ENCODE measurements at places on chromosomes 3 and 15.

DNA sequence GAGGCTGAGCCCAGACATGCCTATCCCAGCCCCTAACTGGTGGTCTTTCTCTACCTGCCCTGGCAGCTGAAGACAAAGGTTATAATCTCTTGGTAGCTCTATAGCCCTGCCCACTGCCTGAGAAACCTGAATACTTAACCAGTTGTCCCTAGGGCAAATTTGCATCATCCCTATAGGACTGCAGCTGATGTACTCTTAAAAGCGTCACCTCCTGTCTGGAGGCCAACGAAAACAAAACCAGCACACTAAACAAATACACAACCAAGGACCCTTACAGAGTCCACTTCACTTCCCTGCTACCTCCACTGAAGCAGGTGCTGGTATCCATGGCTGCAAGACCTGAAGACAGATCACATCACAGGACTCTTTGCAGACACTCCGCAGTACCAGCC lies 98.0 kb downstream of the KCNAB1 start:
- no peak for DNase-seq

DNA sequence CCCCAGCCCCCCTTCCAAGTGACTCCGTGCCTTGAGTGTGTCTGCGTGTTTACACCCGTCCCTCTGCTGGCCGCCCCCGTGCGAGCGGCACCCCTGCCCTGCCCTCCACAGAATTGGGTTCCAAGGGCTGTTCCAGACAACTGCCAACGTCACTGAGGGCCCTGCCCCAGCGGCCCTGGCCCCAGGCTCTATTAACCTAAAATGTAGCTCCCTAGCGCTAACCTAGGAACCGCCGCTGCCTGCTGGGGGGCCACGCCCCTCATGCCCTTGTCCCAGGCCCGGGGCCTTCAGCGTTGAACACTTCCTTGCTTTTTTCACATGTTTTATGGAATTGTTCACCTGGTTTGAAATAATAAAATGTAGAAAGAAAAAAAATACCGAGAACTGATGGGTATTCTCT lies 10.0 kb upstream of the SEMA3B start:
- no peak for DNase-seq

DNA sequence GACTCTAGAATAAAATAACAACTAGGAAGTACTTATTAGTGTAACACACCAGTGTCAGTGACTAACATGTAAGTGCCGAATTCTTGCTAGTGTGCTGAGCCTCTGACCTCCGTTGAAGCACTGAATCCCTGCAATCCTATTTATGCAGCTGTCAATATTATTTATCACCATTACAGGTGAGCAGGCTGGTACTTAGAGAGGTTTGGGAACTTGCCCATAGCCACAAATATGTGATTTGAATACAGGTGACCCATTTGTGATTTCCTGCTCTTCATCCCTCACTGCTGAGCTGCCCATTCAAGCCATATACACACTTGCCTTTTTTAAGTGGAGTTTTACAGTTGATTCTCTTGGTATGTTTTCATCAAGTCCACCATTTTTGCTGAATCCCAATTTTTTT lies 12.2 kb downstream of the EIF4E3 start:
- DNase-seq, result no peak

- no peak for DNase-seq
Observed at GRCh38 chr3:135325726-135326235, 530.7 kb downstream of the EPHB1 start.

DNA sequence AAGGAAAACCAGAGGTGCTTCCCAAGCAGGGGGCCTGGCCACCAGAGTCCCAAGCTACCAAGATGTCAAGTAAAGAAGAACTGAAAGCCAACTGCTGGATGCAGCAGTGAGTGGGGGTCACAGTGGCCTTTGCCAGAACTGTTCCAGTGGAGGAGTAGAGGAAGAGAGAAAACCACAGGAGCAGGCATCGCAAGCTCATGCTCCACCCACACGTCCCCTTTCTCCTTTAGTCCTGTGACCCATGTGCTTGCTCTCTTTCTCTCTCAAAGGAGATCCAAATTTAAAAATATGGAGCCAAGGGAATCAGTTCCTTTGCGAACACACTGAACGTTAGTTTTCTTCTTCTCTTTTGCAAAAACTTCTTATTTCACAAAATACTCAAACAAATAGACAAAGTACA lies 12.4 kb upstream of the ABHD2 start:
- DNase-seq, result no peak

DNA sequence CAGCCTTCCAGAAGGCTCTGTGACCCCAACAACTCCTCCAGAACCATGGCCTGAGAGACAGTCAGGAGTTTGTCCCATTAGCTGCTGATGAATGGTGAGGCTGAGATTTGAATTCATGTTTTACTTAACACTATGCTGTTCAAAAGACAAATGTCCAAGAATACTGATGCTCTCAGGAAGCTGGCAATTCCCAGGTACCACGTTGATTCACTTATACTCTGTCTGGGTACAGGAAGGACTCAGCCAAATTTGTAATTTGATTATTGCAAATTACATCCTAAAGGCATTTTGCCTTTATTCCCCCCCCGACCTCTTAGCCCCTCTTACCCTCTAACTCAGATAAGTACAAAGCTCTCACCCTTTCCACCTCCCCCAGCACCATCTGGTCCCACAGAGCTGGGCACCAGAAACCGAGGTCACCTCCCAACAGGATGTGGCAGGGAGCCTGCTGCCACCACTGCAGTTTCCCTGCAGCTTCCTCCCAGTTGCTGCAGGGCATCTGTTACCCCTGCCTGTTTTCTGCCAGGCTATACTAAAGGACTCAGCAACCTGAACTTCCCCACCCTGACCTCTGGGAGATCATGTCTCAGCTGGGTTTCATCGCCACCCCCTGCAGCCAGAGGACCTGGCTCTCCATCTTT lies 33.6 kb downstream of the EAF1 start:
- DNase-seq, result no peak

GRCh38 chr3:3305841-3306240 lies 126.3 kb upstream of the CRBN start:
- no peak for DNase-seq

GRCh38 chr15:93414576-93415231 lies 325.7 kb upstream of the RGMA start:
- no peak for DNase-seq

GRCh38 chr3:131900891-131901290 lies 133.9 kb downstream of the CPNE4 start:
- no peak for DNase-seq

DNA sequence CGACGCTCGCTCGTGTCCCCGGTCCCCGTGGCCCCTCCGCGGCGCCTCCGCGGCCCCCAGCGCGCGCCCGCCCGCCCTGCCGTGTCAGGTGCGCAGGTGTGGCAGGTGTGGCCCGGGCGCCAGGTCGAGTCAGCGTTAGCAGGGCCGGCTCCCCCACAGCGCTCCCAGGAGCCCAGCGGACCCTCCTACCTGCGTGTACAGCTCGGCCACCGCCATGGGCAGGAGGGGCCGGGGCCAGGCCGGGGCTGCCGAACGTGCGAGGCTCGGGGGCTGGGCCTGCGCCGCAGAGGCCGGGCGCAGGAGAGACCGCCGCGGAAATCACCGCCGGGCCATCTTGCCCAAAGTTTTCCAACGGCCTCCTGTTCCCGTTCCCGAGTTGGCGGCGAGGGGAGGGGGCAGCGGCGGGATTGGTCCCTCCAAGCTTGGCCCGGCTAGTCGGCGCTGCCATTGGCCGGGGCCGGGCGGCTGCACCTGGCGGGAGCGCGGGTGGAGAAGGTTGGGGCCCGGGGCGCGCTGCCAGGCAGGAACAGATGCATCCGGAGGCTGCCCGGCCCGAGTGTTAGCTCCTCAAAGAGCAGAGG lies at the start of gene MYO5C:
TSS of gene MYO5C (minus strand) at position 384 of the 581 bp plus-strand sequence. CDS start at position 216, 168 bp downstream.
- no peak for DNase-seq

DNA sequence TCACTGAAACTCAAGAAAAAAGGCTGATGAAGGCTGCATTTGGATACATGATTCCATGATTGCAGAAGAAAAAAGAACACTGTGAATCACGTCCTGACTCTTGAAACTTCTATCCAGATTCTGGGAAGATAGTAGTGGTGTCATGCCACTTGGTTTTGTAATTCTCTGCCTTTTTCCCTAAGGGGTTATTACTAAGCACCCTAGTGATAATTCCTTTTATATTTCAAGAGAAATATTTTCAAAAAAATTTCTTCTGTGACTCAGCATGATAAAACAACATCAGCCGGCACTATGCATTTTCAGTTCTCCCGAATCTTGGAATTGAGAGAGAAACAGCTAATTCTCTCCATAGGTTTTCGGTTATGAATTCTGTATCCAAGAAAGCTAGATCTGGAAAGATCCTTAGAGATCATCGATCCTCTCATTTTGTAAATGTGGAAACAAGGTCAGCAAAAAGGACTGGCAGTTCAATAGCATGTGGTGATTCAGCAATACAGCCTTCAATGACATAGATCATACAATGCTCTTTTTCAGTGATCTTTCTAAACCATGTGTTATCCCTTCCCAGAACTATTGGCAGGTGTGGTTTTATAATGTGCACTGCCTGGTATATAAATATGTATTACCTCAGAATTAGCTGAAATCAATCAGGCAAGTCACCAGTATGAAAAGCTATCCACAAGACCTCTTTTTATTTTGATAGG lies 42.6 kb upstream of the TP63 start:
- DNase-seq, result peak; percentile 91

DNA sequence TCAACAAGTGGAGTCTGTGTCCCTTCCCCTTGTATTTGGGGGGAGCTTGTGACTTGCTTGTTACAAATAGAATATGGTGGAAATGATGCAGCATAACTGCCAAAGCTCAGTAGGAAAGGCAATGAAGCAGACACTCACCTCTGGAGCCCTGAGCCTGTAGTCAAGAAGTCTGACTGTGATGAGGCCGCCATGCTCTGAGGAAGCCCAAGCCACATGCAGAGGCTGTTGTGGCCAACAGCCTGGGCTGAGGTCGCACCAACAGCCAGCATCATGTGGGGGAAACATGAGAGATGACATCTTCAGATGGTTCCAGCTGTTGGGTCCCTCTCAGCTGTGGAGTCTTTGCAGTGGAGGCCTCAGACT lies 161.4 kb downstream of the CHSY1 start:
- no peak for DNase-seq

GRCh38 chr3:129663045-129663446 lies 56.6 kb upstream of the PLXND1 start:
- DNase-seq, result no peak

DNA sequence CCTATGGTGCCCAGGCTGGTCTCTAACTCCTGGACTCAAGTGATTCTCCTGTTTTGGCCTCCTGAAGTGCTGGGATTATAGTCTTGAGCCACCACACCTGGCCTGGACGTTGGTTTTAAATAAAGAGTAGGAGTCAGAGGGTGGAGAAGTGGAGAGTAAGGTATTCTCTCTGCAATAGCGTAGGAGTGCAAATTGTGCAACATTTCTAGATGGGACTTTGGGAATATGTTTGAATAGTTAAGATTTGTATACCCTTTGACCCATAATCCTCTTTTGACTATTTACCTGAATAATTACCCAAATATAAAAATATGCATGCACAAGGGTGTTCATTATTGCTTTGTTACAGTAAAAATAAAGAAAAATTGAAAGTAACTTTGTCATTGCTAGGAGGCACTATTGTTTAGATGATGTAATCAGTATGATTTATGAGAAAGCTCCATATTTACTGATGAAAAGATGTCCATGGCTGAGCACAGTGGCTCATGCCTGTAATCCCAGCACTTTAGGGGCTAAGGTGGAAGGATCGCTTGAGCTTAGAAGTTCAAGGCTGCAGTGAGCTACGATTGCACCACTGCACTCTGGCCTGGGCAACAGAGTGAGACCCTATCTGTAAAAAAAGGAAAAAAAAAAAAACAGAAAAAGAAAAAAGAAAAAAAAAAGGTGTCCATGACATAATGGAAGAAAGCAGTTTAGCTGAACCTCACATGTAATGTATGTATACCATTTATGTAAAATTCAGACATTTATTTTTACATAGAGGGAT lies 15.1 kb upstream of the XYLB start:
- DNase-seq, result no peak

DNA sequence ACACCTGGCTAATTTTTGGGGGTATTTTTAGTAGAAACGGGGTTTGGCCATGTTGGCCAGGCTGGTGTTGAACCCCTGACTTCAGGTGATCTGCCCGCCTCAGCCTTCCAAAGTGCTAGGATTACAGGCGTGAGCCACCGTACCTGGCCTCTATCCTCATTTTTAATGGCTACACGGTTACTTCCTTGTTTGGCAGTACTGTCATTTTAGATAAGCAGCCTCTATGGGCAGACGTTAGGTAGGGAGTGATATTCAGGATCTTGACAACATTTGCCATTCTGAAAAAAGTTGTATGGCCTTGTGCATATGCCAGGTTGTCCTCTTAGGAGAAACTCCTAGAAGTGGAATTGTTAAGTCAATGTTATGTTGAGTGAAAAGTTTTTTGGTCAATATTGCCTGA lies 141.7 kb downstream of the ITPR1 start:
- no peak for DNase-seq

GRCh38 chr15:36807134-36807764 lies 227.8 kb downstream of the CDIN1 start:
- DNase-seq, result no peak

GRCh38 chr3:165768680-165769079 lies 68.5 kb downstream of the BCHE start:
- DNase-seq, result no peak

DNA sequence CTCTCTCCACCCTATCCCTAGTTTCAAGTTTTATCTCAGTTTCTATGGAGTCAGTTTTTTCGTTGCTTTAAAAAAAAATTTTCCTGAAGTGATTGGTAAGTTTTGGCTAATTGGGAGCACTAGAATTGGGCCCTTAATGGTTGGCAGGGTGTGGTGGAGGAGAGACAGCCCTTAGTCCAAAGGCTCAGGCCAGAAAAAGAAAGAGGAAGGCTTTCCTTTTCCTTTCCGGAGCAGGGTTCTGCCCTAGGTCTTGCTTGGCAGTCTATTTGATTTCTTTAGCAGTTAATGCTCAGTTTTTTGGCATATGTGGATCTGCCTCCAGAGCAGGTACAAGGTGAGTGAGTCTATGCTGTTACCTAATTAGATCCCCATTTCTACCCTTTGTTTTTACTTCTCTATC lies 22.7 kb downstream of the CTNNB1 start:
- DNase-seq, result no peak

GRCh38 chr3:152345233-152345632 lies 76.5 kb downstream of the MBNL1 start:
- DNase-seq, result no peak

- no peak for DNase-seq
Observed at GRCh38 chr15:49063402-49064280, 17.4 kb upstream of the SECISBP2L start.

GRCh38 chr3:24224666-24225384 lies 269.8 kb downstream of the THRB start:
- DNase-seq, result no peak

DNA sequence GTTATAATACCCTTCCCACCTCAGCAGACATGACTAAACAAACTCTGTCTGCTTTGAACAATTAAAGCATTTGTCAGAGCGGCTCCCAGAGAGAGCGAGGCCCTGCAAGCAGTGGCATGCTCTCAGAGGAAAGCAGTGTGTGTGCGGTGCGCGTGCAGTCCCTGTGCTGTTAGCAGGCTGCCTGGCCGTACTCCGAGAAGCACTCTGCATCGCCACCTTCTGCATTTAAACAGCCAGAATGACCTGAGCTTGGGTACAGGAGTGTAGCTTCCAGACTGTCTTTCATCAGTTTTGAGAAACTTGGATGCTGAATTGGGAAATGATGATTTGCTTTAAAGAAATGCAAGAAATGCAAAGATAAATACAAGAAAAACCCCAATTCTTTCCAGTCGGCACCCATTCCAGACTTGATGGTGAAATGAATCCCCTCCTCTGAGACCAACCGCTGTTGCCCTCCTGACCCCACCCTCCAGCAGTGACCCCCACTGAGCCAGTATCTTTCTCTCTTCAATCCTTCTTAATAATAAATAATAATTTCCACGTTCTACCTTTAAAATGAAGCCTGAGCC lies 113.5 kb downstream of the VGLL4 start:
- DNase-seq, result peak; percentile 99
